ENCODE measurements at places on chromosomes 1 and 21.

DNA sequence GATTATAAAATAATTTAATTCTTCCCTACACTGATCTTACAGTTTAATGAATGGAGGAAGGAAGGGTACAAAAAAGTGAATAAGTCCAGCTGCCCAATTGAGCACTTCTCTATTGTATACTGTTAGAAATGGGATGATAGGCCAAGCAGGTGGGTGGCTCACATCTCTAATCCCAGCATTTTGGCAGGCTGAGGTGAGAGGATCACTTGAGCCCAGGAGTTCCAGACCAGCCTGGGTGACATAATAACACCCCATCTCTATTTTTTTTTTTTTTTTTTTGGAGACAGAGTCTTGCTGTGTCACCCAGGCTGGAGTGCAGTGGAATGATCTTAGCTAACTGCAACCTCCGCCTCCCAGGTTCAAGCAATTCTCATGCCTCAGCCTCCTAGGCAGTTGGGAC, 57.5 kb downstream of the ATP2B4 start:
- DNase-seq = no peak

DNA sequence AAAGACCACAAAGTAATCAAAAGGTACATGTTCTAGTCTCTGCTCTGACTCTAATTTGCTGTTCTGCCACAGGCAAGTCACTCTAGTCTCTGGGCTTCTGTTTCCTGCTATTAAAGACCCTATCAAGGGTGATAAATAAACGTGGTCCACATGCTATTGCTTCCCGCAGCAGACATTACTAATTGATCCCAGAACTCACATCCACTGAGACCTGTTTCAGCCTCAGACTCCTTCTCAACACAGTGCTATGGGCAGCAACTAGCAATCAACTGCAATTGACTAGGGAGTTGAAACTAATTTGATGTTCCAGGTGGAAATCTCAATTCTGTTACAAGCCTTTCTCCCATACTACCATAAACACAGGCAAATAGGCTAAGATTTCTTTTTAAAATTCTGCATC, 150.5 kb downstream of the KAZN start:
- no peak for DNase-seq

DNA sequence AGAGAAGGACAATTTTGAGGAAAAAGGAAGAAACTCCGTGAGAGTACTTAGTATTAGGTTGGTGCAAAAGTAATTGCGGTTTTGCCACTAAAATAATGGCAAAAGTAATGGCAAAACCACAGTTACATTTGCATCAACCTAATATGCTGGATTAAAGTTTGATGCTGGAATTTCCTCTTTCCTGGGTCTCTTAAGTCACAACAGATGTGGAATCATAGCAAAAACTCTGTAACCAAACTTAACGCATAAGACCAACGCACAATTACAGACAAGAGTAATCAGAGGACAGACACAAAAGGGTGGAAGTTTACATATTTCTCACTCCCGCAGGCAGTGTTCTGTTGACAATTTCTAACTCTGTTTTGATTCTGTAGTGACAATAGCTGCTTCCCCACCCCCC, 182.4 kb downstream of the BACH1 start:
- no peak for DNase-seq

DNA sequence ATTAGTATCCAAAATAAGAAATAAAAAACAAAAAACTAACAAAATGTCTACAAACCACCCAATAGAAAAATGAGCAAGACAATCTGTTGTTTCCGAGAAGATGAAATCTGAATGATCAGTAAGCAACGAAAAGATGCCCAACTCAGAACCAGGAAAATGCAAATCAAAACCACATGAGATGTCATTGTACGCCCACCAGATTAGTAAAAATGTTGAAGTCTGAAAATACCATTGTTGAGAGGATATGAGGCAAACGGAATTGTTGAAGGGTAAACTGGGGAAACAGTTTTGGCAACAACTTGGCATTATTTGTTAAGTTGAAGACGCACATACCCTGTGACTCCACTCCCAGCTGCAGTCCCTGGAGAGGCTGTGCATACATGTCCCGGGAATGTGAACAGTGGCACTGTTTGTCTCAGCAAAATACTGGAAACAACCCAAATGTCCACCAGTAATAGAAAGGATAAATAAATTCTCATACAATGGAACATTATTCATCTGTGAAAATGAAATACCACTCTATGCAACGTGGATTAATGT, 10.6 kb downstream of the ZBTB17 start:
- DNase-seq = peak; percentile 59

- no peak for DNase-seq
Measured at GRCh38 chr1:212620293-212620692, 11.7 kb downstream of the ATF3 start.

DNA sequence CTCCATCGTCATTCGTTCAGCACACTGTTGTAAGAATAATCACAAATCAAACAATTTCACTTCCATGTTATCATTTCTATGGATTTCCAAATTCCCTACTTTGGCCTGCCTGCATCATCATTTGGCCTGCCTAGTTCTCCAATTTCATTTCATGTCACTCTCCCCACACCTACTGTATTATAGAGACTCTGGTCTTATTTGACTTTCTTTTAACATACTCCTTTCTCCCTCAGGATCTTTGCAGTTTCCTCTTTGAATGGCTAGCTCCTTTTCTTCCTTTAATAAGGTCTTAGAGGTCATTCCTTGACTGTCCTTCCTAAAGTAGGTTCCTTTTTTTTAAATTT, 36.3 kb upstream of the PODN start:
- DNase-seq = no peak

- no peak for DNase-seq
Measured at GRCh38 chr1:108533351-108534083, 26.4 kb upstream of the EEIG2 start.

DNA sequence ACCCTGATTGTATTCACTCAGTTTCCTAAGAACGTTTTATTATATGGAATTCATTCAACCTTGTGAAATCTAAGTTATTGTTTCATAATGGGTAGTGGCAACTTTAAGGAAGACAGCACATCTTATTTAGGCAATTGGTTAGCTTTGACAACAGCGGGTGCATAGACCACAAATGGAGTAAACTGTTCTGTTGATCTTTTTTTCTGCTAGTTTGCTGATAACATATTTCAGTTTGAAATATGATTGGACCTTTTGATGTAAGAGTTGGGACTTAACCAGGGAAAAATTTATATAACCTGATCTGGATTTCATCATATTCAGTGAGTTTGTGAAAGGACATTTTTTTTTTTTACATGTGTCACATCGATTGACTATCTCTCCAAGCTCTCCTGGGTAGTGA, 151.7 kb downstream of the HLX start:
- DNase-seq = no peak

- no peak for DNase-seq
Measured at GRCh38 chr1:216607067-216607697, 116.0 kb downstream of the ESRRG start.

- no peak for DNase-seq
Measured at GRCh38 chr1:21344098-21344749, 54.0 kb upstream of the ECE1 start.

DNA sequence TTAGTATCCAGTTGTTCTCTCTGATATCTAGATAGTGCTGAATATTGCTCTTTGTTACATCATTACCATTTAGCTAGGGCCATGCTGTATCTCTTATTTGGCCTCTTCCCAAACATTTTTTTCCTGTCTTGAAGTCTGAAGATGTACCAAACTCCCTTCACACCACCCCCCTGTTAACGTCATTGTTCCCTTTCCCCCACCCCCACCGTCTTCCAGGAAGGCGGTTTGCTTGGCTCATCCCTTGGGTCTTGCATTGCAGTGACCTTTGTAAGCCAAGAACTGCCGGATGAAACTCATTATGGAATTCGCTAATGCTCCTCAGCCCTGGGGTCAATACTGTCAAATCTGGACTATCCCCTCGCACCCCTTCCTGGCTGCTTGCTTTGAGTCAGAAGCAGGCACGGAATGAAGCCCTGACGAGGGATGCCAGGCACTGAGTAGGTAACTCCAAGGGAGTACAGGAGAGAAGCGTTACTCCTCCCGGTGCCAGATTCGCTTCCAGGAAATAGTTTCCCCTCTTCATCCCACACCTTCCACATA, 283.1 kb downstream of the TM2D1 start:
- DNase-seq = no peak

DNA sequence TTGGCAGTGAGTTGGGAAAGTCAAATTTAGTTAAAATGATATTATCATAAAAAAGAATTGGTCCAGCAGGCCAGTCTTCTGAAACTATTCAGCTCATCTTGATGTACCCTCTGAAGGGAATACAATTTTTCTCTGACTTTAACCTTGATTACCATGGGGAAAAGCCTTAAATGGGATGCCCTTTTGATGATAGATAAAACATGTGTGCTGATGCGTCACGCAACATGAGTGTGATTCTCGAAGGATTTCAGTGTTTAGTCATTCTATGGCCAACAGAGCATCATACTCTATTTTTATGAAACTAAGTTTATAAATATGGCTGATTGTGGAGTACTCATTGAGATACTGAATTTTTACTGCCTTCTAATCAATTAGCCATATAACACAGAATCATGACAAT, 171.5 kb downstream of the ZNF281 start:
- peak; percentile 9 for DNase-seq

DNA sequence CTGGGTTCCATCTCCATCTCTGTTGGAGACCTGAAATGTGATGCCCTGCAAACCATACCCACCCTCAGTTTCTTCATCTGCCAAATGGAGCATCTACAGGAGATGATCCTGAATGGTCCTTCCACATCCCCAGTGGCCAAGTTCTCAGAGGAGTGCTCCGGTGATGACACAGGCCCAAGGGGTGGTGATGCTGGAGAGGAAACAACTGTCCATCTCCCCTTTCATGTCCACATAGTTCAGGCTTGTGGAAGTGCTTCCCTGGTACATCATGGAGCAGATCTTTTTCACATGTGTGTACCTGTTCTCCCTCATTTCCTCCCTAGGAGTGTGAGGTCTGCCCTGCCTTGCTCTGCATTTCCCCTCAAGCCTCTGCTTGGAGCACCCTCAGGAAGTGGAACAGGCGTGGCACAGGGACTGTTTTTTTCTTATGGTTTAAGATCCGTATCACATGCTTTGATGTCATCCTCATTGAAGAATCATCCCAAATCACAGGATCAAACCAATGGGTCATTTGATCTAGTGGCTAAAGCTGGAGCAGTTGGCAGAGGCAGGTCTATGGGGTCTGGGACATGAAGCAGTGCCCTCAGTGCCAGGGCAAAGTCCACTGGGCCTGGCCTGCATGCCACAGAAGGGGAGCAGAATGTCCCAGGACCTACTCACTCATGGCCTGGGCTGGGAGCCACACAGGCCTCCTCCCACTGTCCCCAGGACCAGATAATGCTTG, 8.2 kb upstream of the TRIM63 start:
- no peak for DNase-seq

- DNase-seq = no peak
Measured at GRCh38 chr1:17739050-17739449, 16.1 kb upstream of the ACTL8 start.

GRCh38 chr1:209527993-209528717, 55.4 kb upstream of the CAMK1G start:
- peak; percentile 20 for DNase-seq

- no peak for DNase-seq
Measured at GRCh38 chr1:221522529-221522940, 219.4 kb downstream of the DUSP10 start.

DNA sequence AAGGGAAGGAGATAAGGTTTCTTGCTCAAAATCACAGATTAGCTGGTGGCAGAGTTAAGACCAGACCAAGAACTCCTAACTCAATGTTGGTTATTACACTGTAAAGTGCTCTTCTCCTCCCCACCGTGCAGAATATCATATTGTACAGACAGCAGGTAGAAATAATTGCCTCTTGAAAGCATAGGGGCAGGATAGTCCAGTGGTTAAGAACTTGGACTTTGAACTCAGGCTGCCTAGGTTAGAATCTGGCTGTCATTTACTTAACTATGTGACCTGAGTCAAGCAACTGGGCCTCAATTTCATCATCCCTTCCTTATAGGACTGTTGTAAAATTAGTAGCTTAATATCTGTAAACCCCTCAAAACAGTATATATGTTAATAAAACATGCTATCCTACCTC, 114.9 kb upstream of the HIVEP3 start:
- no peak for DNase-seq

GRCh38 chr21:37074546-37074945, 1.5 kb downstream of the TTC3 start:
- DNase-seq = no peak

DNA sequence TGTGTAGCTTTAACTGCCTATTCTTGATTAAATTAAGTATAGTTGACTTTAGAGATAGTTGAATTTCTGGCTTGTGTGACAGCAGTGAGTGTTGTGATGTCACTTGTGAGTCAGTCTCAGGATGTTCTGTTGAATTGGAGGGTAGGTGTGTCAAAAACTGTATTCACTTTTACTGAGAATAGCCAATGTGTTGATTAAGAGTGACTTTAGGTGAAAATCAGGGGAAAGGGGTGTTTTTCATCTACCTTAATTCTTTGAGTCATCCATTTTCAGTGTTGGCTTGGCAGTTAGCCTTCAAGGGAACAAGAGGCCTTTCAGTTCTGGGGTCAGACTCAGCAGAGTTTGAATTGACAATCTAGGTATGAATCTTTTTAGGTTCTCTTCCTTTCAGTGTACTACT, 75.9 kb downstream of the CDC14A start:
- DNase-seq = no peak

GRCh38 chr1:6052543-6053205, 7.0 kb downstream of the KCNAB2 start:
- DNase-seq = peak; percentile 56

DNA sequence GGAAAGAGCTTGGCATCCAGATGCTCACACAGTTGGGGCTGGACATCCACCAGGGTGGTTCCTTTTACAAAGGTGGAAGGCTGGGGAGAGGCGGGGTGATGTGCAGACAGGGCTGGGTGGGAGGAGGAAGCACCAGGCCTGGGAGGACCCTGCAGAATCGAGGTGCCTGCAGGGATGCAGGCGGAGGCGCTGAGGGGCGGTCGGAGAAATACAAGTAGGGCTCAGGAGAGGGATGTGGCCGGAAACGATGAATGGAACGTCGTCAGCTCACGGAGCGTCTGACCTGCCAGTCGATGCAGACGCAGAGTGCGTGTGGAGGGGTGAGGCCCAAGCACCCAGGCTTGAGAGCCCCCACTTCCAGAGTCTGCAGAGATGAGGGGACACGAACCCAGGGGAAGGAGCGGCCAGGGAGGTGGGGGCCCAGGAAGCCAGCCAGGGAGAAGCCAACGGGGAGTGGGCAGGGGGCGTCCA, 63.4 kb downstream of the TRIM11 start:
- DNase-seq = no peak

DNA sequence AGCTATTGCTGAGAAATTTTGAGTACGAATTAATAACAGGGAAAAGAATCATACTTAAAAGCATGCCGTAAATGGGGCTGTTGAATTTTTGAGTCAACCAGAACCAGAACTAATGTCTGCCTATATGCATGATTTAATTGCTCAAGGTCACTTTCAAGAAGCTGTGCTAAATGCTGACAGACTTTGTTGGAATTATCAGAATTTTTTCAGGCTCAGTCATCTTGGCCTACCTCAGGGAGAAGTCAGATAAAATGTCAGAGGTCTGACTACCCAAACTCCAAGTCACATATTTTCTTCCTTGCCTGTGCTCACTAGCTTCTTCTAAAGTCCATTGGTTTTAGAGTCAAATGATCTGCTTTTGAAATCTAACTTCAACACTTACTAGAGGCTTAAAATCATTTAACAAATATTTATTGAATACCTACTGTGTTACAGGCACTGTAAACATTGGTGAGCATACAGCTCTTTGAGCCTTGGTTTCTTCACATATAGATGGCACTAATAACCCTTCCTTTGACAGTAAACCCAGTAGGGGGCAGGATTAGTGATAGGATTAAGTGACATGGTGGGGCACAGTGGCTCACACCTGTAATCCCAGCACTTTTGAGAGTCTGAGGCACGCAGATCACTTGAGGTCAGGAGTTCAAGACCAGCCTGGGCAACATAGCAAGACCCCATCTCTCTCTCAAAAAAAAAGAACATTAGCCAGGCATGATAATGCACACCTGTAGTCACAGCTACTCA, 121.2 kb upstream of the SLC44A3 start:
- DNase-seq = peak; percentile 94

Measured in EL (cell line).